GM12891 (cell line): ENCODE measurements at places on chromosomes 7 and 10.

DNA sequence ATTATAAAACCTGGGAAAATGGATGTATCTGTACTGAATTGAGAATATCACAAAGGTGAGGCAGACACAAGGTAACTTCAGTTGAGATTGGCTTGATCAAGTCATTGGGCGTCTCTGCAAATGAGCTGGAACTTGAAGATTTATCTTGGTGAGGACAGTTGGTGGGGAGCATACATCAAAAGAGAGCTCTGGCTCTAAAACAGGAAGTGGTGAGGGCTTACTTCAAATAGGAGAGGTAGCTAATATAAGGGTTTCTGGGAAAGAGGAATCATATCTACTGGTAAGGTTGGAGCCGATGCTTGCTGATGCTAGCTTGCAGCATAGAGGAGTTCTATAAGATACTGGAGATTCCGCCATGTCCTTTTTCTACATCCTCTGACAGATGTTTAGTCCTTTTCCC lies 39.9 kb upstream of the FGL2 start:
- no peak for DNase-seq

DNA sequence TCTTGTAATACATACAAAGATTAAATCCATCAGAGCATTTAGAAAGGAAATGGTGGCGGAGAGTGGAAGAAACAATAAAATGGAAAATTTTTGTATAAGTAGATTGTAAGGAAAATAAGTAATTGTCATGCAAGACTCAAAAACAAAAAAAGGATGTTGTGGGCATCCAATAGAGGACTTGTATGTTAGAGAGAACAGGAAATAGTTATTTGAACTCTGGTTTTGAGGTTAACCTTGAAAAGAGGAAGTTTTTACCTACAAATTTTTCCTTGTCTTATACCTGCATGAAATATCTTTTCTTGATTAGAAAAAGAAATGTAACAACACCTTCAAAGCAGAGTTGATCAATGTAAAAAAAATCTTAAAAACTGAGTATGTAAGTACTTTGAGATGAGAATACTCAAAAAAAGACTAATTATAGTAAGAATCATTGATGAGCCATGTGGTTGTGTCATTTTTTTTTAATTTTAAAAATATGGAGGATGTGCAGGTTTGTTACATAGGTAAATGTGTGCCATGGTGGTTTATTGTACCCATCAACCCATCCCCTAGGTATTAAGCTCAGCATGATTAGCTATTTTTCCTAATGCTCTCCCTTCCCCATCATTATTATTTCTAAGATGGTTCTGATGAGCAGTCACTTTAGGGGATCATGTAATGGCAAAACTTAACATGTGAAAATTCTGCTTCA lies 11.9 kb downstream of the TMEM106B start:
- DNase-seq = no peak

DNA sequence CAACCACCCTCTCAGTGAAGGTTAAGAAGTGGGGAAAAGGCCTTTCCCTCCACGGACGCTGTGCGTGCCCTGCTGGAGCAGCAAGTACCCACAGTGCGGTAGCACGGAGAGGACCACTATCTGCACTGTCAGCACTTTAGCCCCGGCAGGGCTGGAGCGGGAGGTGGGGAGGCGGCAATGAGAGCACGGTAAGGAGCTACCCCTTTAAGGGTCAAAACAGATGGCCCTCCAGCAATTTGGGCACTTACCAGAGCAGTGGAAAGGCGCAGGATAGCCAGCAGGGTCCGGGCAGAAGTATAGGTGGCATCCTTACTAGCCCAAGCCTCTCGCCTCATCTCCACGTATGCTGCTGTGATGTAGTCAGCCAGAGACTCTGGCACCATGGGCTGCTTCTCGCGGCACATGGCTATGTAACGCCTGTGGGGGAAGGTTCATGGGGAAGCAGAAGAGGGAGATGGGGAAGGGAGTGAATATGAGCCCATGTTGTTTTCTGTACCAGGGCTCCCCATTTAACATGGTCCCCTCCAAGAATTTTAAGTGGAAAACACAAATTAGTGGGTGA lies 5.2 kb downstream of the COPS6 start:
- DNase-seq = no peak

DNA sequence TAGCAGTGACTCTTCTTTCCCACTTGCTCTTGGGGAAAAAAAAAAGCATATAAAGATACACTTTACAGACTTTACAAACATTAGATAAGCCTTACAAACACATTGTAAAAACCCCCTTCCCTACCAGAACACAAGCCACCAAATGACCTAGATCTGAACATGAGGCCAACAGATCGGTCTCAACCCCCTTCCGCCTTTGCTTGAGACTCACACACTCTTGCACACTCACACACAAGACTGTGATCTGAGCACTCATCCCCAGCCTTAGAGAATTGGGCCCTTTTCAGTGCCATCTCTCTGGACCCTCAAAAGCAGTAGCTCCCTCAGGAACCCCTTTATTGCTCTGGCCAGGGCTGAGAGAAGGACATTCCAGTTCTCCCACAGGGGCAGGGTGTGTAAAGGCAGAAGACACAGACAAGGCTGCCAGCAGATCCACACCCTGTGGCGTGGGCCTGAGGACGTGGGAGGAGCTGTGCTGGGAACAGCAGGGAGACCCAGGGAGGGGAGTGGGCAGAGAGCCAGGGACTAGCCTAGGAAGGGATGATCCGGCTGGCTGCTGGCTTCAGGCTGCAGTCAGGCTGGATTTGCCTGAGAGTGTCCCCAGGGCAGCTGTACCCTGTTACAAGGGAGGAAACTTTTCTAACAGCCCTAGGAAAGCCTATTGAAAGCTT lies 206.7 kb downstream of the KIAA1217 start:
- no peak for DNase-seq

GRCh38 chr10:78139341-78139740 lies 105.7 kb downstream of the RPS24 start:
- DNase-seq = no peak

DNA sequence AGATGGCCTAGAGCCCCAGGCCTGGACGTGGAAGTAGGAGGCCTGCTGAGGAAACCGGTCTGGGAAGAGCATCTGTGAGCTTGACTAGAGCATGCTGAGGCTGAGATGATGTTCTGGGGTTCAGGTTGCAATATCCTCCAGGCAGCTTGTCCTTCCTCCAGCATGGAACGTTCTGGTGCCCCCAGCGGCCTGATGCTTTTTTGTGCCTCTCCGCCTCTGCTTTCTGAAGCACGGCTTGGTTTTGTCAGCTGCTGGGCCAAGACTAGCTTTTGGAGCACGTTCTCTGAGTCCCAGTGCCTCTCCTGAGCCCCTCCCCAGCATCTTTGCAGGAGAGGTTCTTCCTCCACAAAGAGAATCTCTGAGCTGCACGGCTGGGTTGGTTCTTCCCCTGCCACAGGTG lies 682.0 kb upstream of the FOXK1 start:
- DNase-seq = no peak

- no peak for DNase-seq
Measured at GRCh38 chr7:36299823-36300341, 89.8 kb upstream of the ANLN start.

DNA sequence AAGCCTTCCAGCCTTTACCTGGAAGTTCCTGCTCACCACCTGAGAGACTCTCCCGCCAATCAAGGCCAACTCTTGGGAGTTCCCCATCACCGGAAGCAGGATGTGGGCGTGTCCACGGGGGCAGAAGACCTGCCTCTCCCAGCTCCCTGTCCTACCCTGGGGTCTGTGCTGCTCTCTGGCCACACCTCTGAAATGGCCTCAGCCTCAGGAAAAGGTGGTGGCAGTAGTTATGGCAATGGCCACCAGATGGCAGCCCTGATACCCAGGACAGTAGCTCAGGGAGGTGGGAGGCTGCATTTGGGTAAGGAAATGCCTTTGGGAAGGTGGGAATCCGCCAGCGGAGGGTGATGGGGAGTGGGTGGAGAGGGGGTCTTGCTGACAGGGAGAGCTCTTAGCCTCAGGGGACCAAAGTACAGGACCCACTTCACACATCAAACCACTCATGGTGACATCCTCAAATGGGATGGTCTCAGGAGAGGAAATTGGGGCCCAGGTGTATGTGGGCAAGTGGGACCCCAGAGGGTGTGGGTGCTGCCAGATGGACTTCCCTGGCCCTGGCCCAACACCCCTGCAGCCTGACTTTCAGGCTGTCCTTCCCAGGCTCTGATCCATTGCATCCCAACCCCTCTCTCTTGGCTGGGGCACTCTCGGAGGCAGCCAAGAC lies 33.9 kb downstream of the KAZALD1 start:
- DNase-seq = peak; percentile 77

- peak; percentile 63 for DNase-seq
Measured at GRCh38 chr10:49362596-49363260, 33.2 kb downstream of the DRGX start.

DNA sequence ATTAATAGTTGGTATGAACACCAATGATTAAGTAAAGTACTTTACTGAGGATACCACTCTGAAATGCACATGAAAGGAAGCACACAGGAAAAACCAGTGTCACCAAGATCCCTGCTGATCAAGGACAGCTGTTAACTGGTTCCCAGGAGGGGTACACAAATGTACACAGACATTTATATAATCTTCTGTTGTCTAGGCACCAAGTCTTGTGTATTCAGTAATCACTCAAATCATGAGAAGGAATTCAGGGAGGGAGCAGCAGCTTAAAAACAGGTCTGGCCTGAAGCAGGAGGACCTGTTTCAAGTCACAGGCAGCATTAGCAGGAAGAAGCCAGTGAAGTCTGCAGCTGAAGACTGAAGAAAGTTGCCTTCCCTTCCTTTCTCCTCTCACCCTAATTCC lies 18.7 kb downstream of the MPP7 start:
- DNase-seq = no peak

DNA sequence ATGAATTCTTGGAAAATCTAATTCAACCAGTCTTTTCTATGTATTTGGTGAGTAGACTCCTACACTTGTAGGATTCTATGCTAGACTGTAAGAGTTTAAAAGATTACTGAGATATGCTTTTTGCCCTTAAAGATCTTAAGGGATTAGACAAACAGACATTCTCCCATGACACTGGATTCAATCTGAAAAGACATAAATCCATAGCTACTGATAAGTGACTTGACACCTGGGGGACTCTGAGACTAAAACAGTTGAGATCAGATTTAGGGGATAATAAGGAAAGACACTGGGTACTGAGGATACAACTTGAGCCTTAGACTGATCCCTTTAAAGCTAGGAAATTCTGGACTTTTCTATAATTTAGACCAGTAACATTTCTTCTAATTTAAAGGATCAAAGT lies 1233.4 kb downstream of the XPNPEP1 start:
- no peak for DNase-seq

DNA sequence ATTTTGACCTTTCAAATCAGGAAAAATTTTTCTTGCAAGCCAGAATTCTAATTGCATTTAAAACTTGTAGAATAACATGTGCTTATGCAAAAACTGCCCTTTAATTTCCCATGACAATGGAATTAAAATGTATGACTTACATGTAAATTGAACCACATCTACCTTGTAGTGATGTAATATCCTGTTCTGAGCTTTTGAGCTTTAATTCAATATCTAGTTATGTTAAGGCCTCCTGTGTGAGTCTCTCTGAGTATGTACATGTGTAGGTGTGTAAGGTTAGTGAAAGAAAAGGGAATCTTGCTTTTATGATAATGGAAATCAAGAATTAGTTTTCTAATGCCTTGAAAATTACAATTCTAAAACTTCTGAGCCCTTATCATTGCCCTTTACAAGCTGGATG lies 344.8 kb upstream of the AKR1E2 start:
- DNase-seq = no peak

- no peak for DNase-seq
Measured at GRCh38 chr7:1463676-1464223, 4.5 kb upstream of the MICALL2 start.
